ENCODE measurements at places on chromosomes 3 and 15. TPM values are rescaled to one million over a fixed set of nuclear protein-coding genes. Genes with fewer than 3 reads are reported as not detected.

ZPLD1 gene
- total RNA-seq: 0.16 TPM

DNAH12 gene
- total RNA-seq: 0.37 TPM

INTS14 gene
- total RNA-seq: 48.5 TPM

CCDC33 gene
- 0.42 TPM for total RNA-seq

PRR20G gene
- total RNA-seq: not detected

ATP8B4 gene
- total RNA-seq: 24.3 TPM

FANCD2OS gene
- not detected for total RNA-seq

RTP1 gene
- not detected for total RNA-seq

TMEM158 gene
- total RNA-seq: 1.7 TPM

WWTR1 gene
- total RNA-seq: 136 TPM

BFSP2 gene
- total RNA-seq: not detected

DLG1 gene
- total RNA-seq: 163 TPM

DNA sequence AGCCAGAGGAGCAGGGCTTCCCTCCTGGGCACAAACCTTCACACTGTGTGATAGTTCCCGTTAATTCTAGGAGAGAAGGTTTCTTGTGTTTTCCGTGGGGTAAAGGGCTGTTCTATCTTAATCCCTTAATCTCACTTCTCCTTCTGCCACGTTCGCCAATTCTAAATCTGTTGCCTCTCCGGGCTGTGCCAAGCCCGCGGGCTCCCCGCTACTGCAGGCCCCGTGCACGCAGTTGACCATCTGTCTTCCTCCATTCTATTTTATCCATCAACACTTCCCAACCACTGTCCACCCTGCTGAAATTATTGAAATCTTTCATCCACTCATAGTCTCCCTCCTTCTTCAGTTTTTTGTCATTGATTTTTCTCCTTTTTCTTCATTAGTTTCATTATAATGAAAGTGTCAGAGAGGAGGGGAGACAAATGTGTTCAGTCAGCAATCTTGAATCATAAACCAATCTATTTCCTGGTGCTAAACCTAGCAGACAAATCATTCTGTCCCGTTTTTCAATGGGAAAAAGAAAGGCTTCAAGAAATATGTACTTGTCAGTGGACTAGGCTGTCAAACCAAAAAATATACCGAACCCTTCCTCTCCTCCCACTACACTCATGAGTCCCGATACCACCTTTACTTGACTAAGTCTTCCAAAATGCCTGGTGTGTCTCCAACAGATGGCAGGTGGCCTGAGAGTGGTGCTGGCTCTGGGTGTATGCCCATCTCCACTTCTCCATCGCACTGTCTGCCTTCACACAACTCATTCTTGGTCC, 39.6 kb downstream of the SLCO2A1 start:
- DNase-seq: no peak

GRCh38 chr15:99211926-99212325, 37.5 kb downstream of the TTC23 start:
- no peak for DNase-seq

DNA sequence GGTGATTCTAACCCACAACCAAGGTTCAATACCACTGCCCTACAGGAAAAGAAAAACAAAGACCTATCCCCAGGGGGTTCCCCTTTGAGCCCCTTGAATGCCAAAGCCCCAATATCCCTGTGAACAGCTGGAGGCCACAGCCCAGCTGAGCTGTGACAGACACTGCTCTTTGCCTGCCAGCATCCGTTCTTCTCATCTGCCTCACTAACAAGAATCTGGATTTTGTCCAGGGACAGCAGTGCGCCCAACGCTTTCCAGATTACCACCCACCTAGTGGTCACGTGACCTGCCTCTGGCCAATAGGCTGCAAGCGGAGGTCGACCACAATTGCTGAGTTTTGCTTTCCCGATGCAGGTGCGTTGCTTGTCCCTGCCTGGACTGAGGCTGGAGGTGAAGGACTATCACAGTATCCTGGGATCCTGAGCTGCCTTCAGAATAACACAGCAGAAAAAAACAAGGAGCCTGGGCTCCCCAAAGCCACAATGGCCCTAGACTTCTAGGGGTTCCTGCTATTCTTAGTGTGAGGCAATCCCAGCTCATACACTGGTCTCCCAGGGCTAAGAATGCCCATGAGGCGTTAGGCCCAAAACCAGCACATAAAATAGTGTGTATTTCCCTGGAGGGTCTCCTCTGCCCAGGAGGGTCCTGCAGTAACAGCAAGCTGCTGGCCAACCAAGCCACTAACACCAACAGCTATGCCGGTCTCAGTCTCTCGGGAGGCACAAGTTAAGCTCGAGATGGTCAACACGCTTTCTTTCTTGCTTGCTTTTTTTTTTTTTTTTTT, 13.8 kb downstream of the BDH1 start:
- DNase-seq: peak; percentile 20

GRCh38 chr15:56985856-56986255, 67.4 kb downstream of the TCF12 start:
- DNase-seq: no peak

GRCh38 chr3:117106396-117106795, 396.8 kb downstream of the TUSC7 start:
- no peak for DNase-seq

DNA sequence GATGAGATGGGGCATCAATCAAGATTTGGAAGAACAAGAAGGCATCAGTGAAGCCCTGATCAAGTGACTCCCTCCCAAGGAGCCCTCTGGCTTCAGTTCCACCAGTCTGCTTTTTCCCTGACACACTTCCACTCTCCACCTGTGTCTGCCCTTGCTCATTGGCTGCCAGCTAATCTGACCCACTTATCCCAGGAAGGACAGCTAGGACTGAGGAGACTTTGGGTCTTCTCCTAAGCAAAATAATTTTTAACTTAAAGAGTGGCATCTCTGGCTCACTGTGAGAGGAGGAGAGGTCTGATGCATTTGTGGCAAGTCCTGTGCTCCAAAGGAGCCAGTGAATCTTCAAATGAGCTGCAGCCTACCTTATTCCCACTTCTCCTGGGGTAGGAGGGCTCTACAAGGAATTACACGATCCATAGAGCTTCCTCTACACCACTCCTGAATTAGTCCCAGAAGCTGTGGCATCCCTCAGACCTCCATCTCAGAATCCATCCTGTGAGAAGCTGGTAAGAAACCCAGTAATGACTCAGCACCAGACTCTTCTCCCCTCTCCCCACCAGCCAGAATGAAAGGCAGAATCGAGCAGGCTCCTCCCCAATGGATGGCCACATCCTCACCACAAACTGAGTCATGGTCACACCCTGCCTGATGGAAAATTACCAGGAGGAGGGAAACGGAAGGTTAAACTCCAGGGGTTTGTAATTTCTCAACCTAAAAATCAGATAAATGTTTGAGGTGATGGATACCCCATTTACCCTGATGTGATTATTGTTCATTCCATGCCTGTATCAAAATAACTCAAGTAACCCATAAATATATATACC, 6.3 kb upstream of the PKM start:
- no peak for DNase-seq

- DNase-seq: peak; percentile 69
Measured at GRCh38 chr3:56825567-56826438, 24.1 kb upstream of the ARHGEF3 start.

DNA sequence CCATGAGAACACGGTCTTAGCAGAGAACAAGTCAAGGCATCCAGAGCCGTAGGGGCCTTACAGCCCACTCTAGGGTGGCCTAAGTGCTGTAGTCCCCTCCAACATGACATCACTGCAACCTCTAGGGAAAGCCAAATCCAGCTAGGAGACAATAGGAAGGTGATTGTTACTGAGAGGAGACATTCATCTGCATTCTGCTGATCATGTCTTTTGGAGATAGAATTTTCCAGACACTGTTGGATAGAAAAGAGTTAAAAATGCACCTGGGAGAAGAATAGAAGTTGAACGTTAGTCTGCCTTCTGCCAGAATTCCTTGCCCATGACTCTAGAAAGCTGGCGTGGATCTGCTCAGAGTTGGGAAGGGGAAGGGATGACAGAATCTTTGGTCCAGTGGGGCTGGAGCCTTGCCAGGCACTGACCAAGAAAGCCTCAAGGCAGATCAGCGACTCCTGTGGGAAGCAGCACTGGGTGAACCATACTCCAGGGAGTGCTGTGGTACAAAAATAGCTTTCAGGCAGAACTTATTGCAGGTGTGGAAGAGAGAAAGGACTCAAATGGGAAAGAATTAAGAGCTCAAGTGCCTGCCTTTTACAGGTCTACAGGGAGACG, 44.8 kb upstream of the RAF1 start:
- DNase-seq: no peak

GRCh38 chr15:65355173-65355987, 22.4 kb downstream of the IGDCC3 start:
- DNase-seq: no peak

DNA sequence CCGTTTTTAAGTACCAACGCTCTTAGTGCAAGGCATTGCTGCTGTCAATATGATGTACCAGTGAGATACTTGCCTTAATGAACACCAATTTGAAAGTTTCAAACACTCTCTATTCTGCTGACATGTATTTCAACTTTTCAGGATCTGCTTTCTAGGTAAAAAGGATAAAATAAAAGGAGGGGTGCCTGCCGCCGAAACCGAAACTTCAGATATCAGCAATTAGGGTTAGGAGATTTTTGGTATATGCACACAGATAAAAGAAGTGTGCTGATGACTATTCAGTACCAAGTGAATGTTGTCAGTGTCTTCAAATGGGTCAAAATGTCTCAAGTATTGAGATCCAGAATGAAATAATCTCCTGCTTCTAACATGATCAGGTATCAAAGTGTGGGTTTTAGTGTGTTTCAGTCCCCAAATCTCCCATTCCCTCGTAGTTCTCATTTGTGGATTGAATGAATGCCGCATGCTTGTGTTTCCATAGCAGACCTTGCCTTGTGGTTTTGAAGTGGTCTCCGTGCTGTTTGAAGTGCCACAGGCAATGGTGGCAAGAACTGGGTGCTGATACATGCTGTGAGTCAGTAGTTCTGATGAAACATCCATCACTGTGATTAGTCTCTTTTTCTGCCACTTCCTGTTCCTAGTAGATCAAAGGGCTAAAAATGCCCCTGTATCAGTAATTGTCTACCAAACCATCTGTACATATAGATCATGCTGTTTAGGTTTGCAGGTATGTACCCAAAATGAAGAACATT, 22.5 kb downstream of the CHST14 start:
- no peak for DNase-seq

DNA sequence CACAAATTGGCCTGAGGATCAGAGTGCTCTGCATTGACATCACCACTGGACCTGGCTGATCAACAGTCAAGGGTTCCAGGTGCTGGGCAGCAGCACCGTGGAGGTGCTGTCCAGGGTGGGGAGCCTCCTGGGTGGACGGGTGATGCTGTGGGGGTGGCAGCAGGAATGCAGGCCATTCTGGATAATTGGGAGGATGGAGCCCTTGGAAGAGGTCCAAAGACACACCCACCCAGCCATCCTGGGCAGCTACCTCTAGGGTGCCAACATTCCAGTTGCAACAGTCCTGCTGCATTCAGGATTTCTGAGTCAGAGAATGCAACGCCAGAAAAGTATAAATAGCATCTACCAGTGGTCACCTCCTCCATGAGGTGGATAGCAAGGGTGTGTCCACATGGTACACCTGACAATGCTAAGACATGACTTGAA, 26.8 kb downstream of the STARD5 start:
- DNase-seq: no peak

DNA sequence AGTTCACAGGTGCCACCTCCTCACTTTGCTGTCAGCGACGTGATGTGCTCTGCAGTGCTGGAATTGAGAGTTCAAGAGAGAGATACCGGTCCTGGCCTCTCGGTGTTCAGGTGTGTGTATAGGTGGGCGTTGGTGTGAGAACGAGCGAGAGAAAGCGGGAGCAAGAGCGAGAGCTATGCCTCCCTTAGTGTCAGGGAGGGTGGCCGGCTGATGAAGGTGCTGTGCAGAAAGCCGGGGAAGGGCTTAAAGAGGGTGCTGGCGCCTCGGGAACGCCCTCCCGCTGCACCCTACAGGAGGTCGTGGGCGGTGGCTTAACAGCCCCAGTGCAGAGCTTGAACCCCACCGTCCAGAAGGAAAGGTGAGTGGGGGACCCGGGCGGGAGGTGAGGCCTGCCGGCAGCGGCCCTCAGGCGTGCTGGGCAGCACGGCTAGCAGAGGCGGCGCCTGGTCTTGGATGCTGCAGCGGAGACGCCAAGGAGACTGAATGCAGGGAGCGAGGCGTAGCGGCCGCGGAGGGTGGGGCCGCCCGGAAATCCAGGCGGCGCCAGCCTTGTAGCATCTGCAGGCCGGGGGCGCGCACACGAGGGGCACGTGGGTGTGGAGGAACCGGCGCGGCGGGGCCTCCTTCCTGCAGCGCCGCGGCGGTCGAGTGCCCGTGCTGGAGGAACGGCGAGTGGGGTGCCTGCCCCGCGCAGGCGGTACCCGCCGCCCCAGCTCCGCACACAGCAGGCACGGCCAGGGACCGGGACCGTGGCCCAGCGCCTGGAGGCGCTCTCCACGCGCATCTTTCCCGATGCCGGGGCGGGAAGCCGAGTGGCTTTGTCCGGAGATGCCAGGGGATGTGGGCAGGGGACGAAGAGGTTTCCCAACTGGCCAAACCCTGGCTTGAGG, 246.8 kb upstream of the TOPAZ1 start:
- DNase-seq: no peak

DNA sequence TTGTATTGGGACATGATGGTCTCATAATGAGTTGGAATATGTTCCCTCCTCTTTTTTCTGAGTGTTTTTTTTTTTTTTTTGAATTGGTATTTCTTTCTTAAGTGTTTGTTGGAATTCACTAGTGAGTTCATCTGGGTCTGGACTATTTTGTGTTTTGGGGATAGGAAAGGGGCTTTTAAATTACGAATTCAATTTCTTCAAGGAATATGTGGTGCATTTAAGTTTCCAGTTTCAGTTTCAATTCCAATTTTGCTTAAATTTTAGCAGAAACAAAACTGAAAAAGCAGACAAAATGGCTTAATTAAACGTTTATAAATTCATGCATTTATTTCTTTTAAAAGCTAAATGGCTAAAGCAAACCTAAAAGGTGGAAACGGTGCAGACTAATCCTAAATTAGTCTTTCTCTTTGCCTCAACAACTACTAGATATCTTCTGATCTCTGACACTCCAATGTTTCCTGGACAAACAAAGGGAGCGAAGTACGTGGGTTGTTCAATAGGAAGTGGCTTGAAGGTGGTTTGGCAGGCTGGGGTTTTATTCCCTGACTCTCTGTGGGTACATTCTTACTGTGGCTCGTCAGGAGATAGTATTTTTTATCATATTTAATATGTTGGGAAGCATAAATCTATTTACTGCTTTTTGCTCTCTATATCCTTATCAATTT, 50.0 kb upstream of the CORO2B start:
- DNase-seq: no peak

DNA sequence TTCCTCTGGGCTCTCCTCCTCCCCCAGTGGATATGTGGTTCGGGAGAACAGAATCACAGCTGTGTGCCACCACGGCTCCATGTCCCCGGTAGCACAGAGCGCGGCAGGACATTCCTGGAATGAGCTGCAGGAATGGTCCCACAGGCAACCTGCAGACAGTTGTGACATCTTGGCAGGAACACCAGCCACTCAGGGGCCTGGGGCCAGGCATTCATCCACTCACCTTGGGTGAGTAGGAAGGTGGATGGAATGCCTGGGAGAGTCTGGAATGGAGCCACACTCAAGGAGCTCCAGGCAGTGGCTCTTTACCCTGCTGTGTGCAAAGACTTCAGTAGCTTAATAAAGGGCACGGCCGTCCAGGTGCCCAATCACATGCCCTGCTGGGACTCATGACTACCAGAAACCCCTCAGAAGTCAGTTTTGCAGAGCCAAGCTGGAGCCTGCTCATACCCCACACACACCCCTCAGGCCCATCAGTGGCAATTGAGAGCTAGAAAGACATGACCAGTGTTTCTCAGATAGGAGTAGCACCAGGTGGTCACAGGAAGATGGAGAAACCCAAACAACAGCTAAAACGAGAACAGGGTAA, 117.3 kb upstream of the PRR20G start:
- no peak for DNase-seq

GRCh38 chr3:66671291-66671690, 170.5 kb upstream of the LRIG1 start:
- DNase-seq: no peak

All from urinary bladder (tissue), 4 donors.